ENCODE measurements at places on chromosomes 2 and 18.

DNA sequence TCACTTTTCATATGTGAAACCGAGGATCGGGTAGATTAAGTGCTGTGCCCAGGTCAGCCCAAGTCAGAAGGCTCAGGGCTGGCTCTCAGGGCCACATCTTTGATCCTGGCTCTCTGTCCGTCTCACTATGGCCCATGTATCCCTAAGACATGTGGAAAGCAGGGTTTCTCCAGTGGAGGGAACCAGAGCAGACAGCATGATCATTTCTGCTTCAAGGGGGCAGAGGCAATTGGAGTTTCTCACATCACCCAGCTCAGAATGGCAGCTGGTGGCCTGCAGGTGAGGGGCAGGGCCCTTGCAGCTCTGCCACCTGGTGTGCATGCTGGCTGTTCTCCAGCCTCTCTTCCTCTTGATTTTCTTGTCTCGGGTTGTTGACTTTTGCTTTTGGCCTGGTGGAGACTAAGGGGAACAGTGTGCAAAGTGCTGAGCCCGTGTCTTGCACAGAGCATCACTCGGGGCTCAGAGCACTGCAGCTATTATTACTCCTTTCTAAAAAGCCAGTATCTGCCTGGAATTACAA is 27.0 kb downstream of the LDLRAD4 start:
- no peak for DNase-seq

DNA sequence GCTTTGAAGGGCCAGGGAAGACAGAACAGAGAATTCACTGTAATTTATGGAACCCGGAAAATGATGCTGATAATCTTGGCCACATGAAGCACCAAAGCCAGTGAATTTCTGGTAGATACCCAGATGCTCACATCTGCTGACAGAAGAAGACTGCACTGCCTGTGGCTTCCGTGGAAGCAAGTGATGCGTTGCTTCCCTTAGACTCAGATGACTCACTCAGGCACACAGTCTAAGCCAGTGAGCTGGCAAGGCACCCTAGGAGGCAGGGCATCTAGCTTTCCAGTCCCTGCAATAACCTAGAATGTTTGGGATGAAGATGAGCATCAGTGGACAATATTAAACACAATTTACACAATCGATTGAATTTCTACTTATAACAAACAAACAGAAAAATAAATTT is 284.7 kb downstream of the CMPK2 start:
- no peak for DNase-seq

DNA sequence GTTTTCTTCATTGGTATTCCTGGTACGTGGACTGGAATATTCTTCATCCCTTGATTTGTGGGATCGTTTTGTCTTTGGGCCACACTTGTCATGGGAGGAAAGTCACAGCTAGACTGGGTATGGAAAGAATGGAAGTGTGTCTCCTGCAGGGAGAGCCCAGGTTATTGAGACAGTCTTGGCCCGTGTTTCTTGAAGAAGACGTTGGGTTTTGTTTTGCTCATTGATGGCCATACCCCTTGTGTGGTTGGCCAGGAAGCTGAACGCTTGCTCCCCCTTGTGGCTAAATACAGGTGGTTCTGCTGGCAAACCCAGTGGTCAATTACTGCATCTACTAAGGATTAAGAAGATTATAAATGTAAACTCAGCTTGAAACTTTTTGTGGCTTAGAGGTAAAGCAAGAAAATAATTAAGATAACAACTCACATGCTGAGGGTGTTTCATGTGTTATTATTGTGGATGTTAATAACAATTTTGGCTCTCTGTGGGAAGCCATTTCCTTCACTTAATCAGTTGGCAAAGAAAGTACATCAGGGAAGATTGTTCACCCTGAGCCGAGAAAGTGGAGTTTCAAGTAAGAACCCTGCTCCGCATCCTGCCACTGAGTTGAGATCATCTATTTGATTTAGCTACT is 91.8 kb downstream of the NEDD4L start:
- DNase-seq, result peak; percentile 77

DNA sequence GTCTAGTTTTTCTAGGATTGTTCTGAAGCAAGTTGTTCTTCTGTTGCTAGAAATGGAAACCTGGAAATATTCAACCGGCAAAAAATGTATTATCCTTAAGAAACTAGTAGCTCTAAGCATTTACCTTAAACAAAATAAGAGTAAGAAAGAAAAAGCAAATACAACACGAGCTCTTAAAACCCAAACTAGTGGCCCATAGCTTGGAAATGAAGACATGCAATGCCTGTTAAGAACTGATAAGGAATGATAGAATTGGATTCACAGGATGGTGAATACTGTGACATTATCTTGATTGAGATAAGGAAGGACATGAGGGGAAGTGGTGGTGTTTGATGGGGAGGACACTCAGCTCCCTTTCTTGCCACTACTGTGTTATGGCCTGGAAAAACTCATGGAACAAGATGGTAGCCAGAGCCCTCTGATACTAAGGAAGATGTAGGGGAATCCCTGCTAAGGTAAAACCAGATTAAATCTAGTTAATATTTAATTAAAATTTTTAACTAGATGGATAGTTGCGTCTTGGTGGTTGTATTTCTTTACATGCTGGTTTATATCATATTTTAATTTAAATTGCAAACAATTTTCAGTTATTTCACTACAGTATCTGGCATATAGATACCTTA is 193.8 kb downstream of the LPIN1 start:
- no peak for DNase-seq

GRCh38 chr2:221570321-221570935 is 1.7 kb downstream of the EPHA4 start:
- DNase-seq, result peak; percentile 50

- peak; percentile 32 for DNase-seq
These were observed 443 bp downstream of the CPSF3 start for GRCh38 chr2:9423922-9424272.

- DNase-seq, result no peak
These were observed 321.4 kb upstream of the SLC8A1 start for GRCh38 chr2:40773291-40773690.

DNA sequence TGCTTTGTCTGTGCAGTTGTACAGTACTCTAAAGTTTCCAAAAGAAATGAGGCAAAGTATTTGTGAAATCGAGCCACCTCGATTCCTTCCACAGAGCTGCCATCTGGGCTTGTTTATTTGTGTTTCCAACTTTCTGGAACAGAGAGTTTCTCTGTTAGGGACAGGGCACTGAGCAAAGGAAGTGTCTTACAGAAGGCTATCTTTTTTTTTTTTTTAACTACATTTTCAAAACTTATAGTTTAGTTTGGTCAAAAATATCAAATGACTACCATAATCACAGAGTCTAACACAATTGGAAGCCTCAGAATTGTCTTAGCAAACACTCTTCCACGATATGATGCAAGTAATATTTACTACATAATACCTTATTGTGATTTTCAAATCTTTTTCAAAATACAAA is 796 bp downstream of the RFTN2 start:
- no peak for DNase-seq

DNA sequence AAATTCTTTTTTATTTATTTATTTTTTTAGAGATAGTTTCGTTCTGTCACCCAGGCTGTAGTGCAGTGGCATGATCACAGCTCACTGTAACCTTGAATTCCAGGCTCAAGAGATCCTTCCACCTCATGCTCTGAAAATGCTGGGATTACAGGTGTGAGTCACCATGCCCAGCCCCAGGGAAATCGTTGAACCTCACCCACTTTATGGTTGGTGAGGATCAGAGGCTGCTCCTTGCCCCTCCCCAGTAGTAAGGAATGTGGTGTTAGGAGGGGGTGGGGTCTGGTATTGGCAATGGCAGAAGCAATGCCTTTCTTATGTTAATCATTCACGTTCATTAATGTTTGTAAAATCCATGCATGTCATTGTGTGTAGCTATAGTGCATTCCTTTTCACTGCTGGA is 161.9 kb downstream of the SUCLG1 start:
- DNase-seq, result no peak

- no peak for DNase-seq
These were observed 2.3 kb downstream of the PPM1B start for GRCh38 chr2:44171018-44171417.

- no peak for DNase-seq
These were observed 20.4 kb upstream of the ATOH8 start for GRCh38 chr2:85733121-85733960.

DNA sequence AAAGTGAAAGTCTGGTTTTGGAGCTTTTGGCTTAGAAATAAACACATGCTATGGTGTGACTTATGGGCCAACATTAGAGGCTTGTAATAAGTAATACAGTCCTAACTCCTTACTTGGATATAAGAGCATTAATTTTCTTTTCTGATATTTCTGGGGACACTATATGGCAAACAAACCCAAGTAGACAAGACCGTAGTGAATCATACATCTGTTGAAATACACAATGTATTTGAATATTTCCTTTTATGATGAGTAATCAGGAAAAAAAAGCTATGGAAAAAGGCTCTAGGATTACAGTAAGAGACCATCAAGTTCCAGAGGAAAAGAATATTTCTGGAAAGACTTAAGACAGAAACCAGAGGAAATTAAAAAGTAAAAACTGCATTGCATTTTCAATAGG is 146.0 kb upstream of the CYP26B1 start:
- no peak for DNase-seq

DNA sequence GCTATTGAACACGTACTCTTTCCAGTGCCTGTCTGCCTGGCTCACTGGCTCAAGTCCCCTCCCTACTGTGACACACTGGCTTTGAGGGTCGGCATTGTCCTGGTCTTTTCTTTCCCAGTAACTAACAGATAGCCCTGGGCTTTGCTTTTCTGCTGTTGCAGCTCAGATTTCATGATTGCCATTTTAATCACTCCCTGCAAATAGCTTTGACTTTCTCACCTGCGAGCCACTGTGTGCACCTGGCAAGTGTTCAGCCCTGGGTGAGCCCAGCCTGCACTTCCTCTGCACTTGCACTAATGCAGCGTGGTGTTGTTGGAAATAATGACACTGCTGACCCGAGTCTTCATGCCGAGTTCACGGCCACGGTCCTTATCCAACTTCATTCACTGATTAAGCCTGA is 52.9 kb downstream of the DCDC2C start:
- DNase-seq, result no peak

DNA sequence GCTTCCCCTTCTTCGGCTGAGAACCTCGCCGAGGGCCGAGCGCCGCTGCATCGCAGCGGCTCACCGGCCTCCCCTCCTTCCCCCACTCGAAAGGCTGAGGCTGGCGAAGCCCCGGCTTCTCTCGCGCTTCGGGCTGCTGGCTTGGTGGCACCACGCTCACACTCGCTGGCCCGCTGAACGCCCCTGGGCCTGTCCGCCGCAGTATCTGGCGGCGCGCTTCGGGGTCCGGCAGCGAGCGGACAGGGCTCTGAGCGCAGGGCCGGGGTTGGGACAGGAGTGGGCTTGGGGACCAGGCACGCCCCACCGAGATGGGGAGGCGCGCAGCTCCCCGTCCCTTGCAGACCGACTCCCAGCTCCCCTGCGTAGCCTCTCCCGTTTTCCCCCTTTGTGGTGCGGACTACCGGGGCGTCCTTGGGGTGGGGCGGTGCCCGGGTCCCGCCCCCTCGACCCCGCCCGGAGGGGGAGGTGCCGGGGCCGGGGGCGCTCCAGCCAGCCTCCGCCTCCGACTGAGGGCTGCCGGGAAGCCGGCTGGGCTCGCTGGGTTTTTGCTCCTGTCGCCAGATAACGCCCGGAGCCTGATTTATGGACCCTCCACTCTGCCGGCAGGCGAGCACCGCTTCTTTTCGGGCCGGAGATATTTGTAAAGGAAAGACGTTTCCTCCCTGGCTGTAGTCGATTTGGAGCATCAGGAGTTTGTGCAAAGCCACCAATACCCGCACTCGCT is 3.8 kb downstream of the GBX2 start:
- no peak for DNase-seq

GRCh38 chr2:178994264-178994663 is 55.7 kb downstream of the CCDC141 start:
- DNase-seq, result no peak

DNA sequence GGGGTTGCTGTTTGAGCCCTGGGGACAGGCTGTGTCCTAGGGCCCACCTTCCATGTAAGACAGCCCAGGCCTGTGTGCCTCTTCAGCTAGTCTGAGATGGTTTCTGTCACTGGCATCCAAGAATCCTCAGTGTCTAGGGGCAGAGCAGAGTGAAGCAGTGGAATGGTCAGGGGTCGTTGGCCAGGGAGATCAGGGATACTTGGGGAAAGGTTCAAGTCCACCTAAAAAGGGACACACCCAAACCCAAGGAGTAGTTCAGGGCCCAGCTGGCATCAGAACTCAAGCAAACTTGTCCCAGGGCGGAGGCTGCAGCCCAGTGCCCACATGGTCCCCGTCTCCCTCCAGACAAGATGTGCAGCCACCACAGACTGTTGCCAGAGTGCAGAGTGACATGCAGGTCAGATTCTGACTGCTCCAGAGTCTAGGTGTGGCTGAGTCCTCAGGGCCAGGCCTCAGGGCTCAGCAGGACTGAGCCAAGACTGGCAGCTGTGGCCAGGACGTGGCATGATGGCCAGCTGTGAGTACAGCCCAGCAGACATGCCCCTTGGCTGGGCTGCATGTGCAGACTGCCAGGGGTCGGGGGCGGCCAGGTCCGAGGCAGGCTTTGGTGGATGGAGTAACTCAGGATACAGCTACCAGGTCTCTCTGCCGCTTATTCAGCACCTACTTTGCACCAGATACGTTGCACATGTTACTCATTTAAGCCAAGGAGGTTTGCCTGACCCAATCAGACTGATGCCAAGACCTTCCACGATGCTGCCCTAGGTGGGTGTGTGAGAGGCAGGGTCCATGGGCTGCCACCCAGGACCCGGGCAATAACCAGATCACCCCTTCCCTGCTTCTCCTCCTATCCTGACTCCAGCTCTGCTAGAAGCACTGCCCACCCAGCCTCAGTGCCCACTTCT is 146.6 kb downstream of the SMAD7 start:
- DNase-seq, result peak; percentile 8

GRCh38 chr18:58455314-58456188 is 173.3 kb downstream of the ALPK2 start:
- DNase-seq, result no peak

DNA sequence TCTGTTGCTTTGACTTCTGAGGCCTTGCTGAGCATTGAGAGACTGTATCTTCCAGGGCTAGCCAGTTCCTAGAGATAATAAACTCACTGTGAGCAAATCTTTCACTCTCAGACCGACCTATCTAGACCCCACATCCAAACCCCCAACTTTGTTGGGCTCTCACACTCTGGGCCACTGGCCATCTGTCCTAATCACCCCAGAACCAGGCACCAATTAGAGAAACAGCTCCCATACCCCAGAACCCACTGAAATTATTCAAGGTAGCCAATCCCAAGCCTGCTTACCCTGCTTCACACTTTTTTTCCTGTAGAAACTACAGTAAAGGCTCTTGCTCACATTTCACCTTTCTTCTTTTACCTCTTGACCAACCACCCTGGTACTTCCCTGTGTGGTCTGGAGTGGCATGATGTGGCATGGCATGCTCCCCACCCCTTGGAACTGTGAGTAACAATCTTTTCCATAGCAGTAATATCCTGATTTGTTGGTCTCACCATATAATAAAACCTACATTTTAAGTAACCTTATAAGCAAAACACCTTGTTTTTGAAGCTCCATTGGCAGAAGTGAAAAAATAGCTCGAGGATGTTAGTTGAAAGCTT is 55.2 kb downstream of the ANKRD12 start:
- DNase-seq, result no peak

DNA sequence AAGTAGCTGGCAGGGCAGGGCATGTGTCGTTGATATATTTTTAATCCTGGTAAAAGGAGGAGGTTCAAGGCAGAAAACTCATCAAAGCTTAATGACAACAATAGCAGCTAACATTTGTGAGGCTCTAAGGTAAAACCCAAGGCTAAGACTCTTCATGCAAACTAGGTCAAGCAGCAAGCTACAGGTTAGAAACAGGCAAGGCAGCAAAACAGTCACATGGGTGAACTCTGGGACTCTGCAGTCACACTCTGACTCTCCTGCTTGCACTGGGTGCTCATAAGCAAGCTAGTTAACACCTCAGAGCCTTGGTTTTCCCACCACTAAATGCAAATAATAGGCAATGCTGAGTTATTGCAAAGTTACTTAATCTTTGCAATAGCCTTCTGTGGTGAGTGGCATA is 7.9 kb downstream of the IL1RN start:
- no peak for DNase-seq

Measured in testis (tissue), 5 donors.